ENCODE measurements at places on chromosomes 16 and 17. TPM values are rescaled to one million over a fixed set of nuclear protein-coding genes. Genes with fewer than 3 reads are reported as not detected.

KCNJ2 gene
- total RNA-seq = 2.6 TPM

FNDC8 gene
- total RNA-seq = not detected

- peaks cover 8% of the 10 kb centered on the region for H3K4me1 ChIP-seq
- no peak for DNase-seq
- peaks cover 19% of the 10 kb centered on the region for H3K27me3 ChIP-seq
- H3K27ac ChIP-seq = no peak overlapping the region
Measured at GRCh38 chr17:64003526-64004121, 5.5 kb downstream of the PRR29 start.

DNA sequence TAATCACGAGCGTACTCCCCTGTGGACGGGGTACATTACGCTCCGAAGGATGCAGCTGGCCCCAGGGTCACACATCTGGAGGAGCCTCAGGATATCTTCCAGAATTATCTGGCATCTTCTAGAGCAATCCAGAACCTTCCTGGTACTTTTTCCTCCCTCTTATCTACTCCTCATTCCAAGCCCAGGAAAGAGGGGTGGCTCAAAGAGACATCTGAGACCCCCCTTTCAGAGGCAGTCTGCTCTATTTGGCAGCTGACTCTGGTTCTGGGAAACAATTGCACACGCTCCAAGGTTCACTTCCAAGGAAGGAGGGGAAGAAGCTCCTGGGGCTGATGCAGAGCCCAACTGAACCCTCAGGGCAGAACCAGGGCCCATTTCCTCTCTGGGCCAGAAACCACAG is 14.9 kb downstream of the RBFOX3 start:
- no peaks in the 10 kb centered on the region for H3K4me1 ChIP-seq
- no peak overlapping the region for H3K27ac ChIP-seq
- no peak overlapping the region for H3K4me3 ChIP-seq
- no peak for DNase-seq
- H3K36me3 ChIP-seq = no peaks in the 10 kb centered on the region

GRCh38 chr16:23107936-23108335 is 41.3 kb downstream of the USP31 start:
- peaks cover 8% of the 10 kb centered on the region for H3K36me3 ChIP-seq
- H3K27ac ChIP-seq = no peak overlapping the region
- no peak for DNase-seq
- H3K4me1 ChIP-seq = peaks cover 5% of the 10 kb centered on the region

DNA sequence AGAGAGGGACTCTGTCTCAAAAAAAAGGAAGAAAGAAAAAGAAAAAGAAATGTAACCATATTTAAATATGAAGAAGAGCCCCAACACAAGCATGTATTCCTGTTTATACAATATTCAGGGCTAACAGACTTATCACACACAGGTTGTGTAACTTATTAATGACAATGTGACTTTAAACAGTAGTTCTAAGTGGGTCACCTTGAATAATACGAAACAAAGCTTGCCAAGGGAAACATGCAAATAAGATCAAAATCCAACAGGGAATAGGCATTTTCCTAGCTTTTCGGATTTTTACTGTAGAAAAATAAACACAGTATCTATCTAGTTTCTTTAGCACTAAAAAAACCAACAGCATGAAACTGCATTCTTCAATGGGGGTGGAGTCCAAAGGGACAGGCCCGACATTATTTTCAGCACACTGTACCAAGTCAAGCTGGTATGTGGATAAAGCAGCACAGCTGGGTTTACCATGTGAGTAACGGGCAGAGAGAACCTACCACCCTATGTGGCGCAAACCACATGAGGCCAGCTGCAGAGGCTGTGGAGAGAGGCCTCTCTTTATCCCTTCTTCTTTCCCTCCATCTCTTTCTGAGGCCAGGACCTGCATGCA is 45.3 kb downstream of the TOM1L2 start:
- peaks cover 11% of the 10 kb centered on the region for H3K4me1 ChIP-seq
- no peak overlapping the region for H3K4me3 ChIP-seq
- no peak overlapping the region for H3K27ac ChIP-seq
- no peak for DNase-seq

GRCh38 chr16:80988756-80989155 is 17.9 kb downstream of the CMC2 start:
- no peak overlapping the region for H3K4me3 ChIP-seq
- no peak overlapping the region for H3K27ac ChIP-seq
- H3K27me3 ChIP-seq = no peaks in the 10 kb centered on the region
- peaks cover 55% of the 10 kb centered on the region for H3K4me1 ChIP-seq
- peaks cover 4% of the 10 kb centered on the region for H3K36me3 ChIP-seq

- H3K36me3 ChIP-seq = no peaks in the 10 kb centered on the region
- no peak for DNase-seq
Measured at GRCh38 chr16:3458852-3459361, 15.4 kb downstream of the NAA60 start.

DNA sequence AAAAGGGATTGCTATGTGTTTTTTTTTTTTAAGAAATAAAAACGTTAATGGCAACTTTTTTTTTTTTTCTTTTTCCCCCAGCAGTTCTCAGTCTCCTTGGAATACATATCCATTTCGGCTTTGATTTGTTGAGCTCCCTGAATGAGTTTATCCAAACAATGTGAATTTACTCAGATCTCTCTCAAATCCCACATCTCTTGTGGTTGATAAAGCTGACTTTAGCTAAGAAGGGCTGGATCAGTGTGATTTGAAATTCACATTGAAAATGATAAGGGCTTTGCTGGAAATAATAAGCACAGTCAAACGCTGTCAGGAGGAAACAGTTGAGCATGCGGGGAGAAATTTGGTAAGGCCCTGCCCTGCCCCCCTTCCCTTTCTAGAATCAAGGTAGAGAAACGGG is 74.1 kb upstream of the IRX3 start:
- no peak for DNase-seq
- H3K36me3 ChIP-seq = no peaks in the 10 kb centered on the region
- H3K4me3 ChIP-seq = no peak overlapping the region
- H3K27ac ChIP-seq = no peak overlapping the region
- H3K4me1 ChIP-seq = peaks cover 15% of the 10 kb centered on the region

DNA sequence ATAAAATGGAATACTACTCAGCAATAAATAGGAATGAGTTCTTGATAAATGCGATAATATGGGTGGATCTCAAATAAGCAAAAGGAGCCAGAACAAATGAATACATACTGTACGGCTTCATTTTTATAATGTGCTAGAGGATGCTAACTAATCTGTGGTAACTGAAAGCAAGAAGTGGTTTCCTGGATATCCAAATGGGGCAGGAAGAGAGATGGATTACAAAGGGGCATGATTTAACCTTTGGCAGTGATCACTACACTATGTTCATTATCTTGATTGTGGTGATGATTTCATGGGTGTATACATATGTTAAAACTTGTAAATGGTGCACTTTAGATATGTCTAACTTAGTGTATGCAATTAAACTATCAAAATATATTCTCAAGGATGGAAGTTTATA is 222.3 kb upstream of the TBX2 start:
- DNase-seq = no peak
- peaks cover 14% of the 10 kb centered on the region for H3K4me1 ChIP-seq
- H3K27ac ChIP-seq = no peak overlapping the region
- no peak overlapping the region for H3K4me3 ChIP-seq

- H3K4me3 ChIP-seq = no peak overlapping the region
- H3K4me1 ChIP-seq = no peaks in the 10 kb centered on the region
- no peak for DNase-seq
- peaks cover 38% of the 10 kb centered on the region for H3K36me3 ChIP-seq
- H3K27me3 ChIP-seq = no peaks in the 10 kb centered on the region
- H3K27ac ChIP-seq = no peak overlapping the region
Measured at GRCh38 chr16:10466861-10467260, 81.0 kb downstream of the ATF7IP2 start.

DNA sequence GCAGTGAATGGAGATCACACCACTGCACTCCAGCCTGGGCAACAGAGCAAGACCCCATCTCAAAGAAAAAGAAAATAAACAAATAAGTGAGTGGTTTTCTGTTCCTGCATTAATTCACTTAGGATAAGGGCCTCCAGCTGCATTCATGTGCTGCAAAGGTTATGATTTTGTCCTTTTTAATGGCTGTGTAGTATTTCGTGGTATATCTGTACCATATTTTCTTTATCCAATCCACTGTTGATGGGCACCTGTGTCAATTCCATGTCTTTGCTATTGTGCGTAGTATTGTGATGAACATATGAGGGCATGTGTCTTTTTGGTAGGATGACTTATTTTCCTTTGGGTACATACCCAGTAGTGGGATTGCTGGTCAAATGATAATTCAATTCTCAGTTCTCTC is 33.9 kb downstream of the SLC5A11 start:
- DNase-seq = no peak
- no peaks in the 10 kb centered on the region for H3K27me3 ChIP-seq

- no peak overlapping the region for H3K4me3 ChIP-seq
- no peak overlapping the region for H3K27ac ChIP-seq
- H3K27me3 ChIP-seq = no peaks in the 10 kb centered on the region
Measured at GRCh38 chr17:80964859-80965580, 26.6 kb upstream of the CHMP6 start.

DNA sequence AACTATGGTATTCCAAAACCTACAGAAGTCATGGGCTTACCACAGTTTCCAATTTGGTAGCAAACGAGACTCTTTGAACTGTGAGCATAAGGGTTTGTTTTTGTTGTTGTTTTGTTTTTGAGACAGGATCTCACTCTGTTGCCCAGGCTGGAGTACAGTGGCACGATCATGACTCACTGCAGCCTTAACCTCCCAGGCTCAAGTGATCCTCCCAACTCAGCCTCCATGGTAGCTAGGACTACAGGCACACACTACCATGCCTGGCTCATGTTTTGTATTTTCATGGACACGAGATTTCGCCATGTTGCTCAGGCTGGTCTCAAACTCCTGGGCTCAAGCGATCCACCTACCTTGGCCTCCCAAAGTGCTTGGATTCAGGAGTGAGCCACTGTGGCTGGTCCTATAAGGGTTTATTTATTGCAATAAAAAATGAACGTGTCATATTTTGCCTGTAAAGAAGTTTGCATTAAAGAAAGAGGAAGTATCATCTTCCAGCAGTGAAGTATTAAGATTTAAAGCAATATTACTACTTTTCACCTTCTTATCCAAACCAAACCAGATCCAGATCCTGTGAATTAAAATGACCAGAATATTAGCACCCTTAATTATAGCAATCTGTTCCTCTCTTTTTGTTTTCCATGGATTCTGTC is 37.2 kb downstream of the KCNJ2 start:
- H3K4me3 ChIP-seq = no peak overlapping the region
- no peak for DNase-seq
- H3K27me3 ChIP-seq = no peaks in the 10 kb centered on the region
- H3K36me3 ChIP-seq = no peaks in the 10 kb centered on the region
- no peak overlapping the region for H3K27ac ChIP-seq
- H3K4me1 ChIP-seq = peaks cover 3% of the 10 kb centered on the region

PDILT gene
- total RNA-seq = not detected

- no peaks in the 10 kb centered on the region for H3K36me3 ChIP-seq
- no peak overlapping the region for H3K27ac ChIP-seq
- H3K4me3 ChIP-seq = peak overlapping the region; percentile 86
- no peak for DNase-seq
Measured at GRCh38 chr17:40319651-40320540, 10.9 kb downstream of the RARA start.

DNA sequence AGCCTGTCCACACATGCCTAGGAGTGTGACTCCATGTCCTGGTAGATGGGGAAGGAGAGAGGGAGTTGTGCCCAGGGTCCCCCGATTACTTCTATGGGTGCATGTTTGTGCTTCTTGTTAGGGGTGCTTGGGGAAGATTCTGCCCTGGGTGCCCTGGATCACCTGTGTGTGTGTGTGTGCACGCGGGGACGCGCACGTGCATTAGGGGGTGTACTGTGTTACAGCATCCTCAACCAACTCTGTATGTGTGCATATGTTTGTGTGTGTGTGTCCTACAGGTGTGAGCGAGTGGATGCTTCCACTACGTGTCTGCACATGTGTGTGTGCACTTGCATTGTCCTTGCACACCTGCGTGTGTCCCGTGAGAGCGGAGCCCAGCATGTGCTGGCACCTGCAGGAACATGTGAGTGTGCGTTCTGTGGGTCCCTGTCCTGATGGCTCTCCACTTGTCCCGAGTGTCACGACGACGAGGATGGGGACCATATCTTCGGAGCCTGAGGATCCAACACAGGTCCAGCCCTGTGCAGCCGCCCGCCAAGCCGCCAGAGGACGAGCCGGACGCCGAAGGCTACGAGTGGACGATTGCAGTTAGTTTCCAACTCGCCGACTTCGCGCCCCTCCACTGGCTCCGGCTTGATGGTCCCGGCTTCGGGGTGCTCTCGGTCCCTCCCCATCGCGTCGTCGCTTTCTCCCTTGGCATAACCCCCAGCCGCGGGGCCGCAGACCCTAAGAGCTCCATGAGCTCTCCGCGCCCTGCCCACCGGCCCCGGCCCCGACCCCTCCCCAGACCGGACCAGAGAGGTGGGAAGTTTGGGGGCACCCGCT is 6.0 kb upstream of the TBC1D3B start:
- DNase-seq = peak; percentile 49
- no peaks in the 10 kb centered on the region for H3K36me3 ChIP-seq
- peak overlapping the region; percentile 80 for H3K4me3 ChIP-seq
